Sciatic nerve (tissue), 2 donors: ENCODE measurements at places on chromosomes 4 and X.

DNA sequence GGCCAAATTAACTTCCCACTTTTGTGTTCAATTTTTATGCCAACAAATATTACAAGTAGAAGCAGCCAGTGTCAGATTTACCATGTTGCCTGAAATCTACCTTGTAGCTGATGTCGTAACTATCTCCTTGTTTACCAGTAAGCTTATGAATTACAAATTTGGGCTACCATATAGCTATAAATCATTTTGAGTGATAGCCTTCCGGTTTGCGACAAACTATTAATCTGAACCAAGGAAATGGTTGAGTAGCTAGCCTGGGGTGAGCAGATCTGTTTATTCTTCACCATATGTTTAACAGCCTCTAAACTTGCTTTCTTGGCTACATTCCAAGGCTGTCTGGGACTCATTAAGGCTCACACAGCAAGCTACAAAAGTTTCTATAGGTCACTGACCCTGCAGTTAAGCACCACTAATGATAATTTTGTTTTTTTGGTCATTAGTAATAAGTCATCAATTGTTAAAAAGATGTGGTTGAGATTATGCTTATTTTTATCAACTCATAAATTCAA is 218.7 kb upstream of the SPOCK3 start:
- DNase-seq = no peak

DNA sequence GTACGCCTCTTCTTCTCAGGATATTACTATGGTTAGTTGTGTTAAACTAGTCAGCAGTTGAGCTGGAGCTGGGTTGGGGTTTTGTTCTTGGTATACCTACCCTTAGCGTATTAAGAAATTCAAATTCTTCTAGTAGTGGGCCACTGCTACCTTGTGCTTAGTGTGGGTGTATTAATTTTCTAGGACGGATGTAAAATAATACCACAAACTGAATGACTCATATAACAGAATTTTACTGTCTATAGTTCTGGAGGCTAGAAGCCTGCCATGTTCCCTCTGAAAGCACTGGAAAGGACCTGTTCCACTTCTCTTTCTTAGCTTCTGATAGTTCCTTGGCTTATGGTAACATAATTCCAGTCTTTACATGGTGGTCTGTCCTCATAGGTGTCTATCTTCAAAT is 1274.7 kb downstream of the ADGRL3 start:
- no peak for DNase-seq

GRCh38 chr4:114250439-114250891 is 271.0 kb upstream of the ARSJ start:
- no peak for DNase-seq

DNA sequence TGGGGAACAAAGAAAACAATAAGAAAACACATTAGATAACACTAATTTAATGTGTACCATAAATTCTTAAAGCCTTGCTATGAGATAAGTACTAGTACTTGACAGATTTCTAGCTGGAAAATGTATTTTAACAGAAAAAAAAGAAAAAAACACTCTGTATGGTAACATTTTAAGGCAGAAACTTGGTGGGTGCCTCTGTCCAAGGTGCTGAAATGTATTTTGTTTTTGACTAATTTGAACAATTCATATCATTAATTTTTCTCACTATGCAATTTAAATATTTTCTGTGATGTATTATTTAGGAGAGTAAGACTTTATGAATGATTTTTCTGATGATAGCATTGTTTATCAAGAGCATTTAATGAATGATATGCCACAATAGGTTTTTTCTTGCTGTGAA is 107.5 kb downstream of the GABRG1 start:
- no peak for DNase-seq

GRCh38 chrX:154516656-154517100 is 646 bp upstream of the FAM3A start:
- no peak for DNase-seq

DNA sequence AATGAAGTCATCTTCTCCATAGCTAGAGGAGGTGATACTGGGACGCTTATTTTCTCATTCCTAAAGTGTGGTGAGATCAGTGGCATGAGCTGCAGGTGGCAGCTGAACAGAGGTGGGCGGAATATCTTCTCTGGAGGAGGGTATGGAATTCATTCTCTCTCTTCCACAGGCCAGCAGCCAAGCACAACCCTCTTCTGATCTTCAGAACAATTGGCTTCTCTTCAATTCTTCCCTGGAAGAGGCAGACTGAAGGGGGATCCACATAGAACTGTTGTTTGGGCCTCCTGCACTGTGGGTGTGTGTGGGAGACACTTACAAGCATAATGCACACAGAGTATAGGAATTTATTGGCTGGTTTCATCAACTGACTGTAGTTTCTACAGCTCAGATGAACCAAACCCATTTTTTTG is 180.4 kb upstream of the RASGEF1B start:
- no peak for DNase-seq

GRCh38 chrX:109270580-109271484 is 211.1 kb downstream of the GUCY2F start:
- DNase-seq = no peak

GRCh38 chr4:89599026-89599425 is 237.9 kb downstream of the SNCA start:
- no peak for DNase-seq

DNA sequence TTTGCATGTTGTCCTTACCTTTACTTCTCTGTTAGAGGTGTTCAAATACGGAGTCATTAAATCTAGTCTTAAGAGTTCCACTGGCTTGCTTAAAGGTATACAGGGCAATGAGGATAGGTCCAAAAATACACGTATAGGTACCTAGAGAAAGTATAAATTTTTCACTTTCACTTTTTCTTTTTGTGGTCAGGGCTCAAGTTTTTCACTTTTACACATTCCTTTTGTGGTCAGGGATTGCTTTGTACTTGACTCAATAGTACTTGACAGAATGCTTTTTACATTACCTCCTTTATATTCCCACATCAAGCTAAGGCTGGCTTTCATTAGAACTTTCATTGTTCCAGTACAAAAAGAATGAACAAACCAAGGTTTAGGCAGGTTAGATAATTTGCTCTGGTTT is 21.7 kb downstream of the TMEM184C start:
- no peak for DNase-seq

DNA sequence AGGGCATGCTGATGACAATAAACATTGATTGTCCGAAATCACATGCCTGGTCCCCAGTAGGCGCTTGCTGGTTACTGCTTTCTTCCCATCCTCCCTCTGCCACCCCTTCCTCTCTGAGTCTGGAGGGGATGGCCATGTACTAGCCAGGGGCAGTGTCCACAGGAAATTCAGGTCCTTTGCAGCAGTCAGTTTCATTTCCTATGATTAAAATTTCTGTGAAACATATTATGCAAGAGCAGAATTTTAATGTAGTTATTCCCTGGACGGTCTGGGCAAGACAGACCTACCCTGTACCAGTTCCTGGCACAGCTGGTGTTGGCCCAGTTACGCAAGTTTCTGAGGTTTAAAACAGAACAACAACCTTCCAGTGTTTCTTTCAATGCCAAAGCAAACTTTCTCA is 28.2 kb upstream of the TLR2 start:
- DNase-seq = peak; percentile 71

GRCh38 chr4:92970996-92971395 is 667.2 kb downstream of the GRID2 start:
- no peak for DNase-seq

- DNase-seq = no peak
Observed at GRCh38 chr4:82737354-82737753, 61.2 kb downstream of the SCD5 start.

GRCh38 chr4:54058171-54058570 is 6.2 kb downstream of the CHIC2 start:
- no peak for DNase-seq

GRCh38 chr4:110248831-110249253 is 50.4 kb upstream of the ELOVL6 start:
- DNase-seq = no peak

DNA sequence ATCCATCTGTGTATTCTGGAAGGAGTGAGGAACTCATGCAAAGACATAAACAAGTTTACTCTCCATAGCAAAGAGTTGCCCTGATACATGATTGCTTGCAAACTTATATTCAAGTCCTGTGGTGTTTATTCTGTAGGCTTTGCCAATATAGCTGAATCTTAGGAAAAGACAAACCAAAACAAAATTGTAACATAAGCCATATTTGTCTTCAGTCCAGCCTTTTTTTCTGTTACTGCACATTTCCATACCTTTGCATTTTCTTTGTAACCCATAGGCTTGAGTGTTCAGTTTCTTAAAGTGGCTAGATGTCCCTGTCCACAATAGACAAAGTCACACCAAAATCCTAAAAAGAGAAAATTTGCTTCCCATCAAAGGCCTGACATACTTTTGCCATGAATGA is 120.4 kb downstream of the PPARGC1A start:
- no peak for DNase-seq

DNA sequence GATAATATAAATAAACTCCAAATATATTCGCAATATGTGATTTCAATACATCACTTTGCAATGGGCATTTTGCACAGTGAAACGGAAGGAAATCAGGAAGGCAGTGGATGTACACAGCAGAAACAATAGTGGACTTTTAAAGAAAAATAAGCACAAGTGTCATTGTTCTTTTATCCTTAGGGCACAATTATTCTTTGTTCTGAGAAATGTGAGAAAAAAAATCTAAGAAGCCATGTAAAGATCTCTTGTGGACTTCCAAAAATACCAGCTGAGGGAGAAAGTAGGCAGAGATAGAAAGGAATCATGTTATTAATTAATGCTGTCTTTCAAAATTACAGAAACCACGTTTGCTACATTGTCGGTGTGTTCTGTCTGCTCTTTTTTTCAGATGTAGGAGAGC is 17.6 kb upstream of the PRRG1 start:
- no peak for DNase-seq

GRCh38 chr4:74054483-74055047 is 16.1 kb upstream of the CXCL3 start:
- no peak for DNase-seq

- DNase-seq = no peak
Observed at GRCh38 chr4:8586246-8586645, 6.1 kb downstream of the GPR78 start.

GRCh38 chr4:33592701-33593100 is 2651.6 kb downstream of the ARAP2 start:
- no peak for DNase-seq

DNA sequence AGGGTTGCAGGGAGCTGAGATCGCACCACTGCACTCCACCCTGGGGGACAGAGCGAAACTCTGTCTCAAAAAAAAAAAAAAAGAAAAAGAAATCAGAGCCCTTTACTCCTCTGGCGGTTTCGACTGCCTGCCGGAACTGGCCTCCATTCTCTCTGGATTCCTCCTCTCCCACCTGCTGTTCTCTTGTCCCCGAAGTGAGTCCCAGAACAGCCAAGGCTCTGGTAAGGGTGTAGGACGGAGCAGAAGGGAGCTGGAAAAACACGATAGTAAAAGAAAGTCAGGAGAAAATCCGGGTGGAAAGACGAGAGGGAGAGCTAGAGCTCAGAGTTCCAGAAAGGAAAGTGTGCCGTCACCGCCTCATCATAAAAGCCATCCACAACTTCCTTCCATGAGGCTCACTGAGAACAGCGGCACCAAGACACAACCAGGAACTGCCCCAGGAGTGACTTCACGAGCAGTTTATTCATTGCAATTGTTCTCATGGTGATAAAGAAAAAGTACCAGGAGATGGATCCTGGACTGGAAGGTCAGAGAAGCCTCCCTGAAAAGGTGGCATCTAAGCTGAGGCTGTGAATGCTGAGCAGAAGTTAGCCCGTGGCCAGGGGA is 12.3 kb downstream of the TLR3 start:
- no peak for DNase-seq

DNA sequence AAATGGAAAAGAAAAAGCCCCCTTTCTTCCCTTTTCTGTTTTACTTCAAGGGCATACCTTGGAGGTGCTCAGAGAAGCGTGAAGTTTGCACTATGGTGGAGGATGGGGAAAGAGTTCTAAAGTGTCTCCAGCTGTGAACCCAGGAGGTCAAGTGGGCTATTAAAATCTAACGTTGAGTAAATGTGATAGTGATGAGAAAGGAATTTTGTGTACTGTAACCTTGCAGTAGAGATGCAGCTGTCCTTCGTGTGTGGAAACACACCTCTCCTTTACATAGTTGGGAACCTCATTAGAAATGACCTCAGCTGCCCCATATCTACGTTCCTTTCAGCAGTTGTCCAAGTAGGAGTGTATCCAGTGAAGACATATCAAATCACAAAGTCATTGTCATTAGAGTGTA is 26.5 kb downstream of the ADH5 start:
- no peak for DNase-seq

DNA sequence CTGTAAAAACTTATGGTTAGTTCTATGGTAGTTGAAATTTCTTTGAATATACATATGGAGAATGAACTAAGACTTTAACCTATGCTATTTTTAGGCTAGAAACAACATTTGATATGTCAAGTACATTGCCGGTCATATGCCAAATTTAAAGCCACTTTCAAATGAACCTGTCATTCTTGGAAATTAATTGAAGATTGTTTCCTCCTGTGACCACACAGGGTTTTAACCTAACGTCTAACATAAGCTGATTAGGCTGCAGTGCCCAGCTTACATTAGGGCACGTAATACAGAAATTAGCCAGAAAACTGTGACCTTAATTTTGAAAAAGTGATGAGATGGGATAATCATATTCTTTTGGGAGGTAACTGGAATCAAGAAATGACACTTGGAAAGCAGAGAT is 645.9 kb downstream of the FSTL5 start:
- no peak for DNase-seq

DNA sequence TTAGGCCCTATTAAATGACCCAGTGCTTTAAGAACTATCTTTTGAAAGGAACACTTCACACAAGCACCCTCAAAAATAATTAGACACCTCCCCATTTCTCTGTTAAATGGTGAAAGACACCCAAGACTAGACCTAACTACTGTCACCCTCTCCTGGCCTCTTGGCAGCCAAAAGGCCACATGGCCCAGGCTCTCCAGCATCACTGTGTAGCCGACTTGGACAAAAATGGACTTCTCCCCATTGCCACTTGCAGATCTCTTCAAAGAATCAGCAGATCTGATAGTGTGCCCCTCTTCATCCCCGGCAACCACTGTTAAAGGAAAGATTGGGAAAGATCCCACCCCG is 2.0 kb downstream of the MID1IP1 start:
- DNase-seq = no peak

GRCh38 chrX:109440475-109440874 is 41.4 kb downstream of the GUCY2F start:
- no peak for DNase-seq

DNA sequence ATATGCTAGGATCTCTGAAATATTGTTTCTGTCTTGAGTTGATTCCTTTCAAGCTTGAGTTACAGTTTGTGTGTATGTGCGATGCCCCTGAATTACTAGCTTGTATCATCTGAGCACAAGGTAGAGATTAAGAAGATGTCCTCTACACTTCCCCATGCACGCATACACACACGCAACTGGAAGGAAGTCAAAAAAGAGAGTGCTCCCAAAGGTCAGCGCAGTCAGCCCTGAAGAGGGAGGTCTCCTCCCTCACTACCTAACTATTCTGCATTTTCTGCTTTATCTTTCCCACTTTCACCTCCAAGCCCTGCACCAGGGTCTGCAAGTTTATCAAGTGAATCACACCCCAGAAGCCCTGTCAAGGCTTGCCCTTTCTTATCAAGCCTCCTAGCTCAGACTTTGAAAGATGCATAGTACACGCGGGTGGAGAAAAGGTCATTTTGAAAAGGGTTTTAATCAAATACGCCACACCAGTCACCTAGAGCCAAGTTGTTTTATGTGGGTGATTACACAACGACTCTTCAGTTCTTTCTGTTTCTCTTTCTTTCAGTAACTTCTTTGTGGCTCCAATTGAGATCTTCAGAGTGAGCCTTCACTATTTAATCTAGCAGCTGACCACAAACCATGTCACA is 127.7 kb downstream of the ASB9 start:
- no peak for DNase-seq

- peak; percentile 90 for DNase-seq
Observed at GRCh38 chrX:103214870-103215424, at the start of gene BEX4. Gene BEX4, plus strand, starts transcription at chrX:103215108. Its CDS starts 1,046 bp downstream, at chrX:103216154.

GRCh38 chr4:171376724-171377123 is 436.5 kb upstream of the GALNTL6 start:
- no peak for DNase-seq
